NAMALWA (cell line): ENCODE measurements at places on chromosomes 2 and 18.

DNA sequence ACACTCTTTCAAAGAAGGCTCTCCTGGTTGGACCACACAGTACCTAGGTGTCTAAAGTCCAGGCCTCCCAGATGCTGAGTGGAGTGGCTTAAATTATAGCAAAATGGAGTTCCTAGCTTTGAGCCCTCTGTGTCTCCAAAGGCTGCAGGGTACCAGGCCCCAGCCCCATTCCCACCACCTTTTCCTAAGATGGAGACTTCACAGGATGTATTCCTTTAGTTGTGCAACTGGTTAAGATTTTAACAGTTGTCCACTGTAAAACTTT lies 4.9 kb downstream of the SMAD7 start:
- DNase-seq = no peak

DNA sequence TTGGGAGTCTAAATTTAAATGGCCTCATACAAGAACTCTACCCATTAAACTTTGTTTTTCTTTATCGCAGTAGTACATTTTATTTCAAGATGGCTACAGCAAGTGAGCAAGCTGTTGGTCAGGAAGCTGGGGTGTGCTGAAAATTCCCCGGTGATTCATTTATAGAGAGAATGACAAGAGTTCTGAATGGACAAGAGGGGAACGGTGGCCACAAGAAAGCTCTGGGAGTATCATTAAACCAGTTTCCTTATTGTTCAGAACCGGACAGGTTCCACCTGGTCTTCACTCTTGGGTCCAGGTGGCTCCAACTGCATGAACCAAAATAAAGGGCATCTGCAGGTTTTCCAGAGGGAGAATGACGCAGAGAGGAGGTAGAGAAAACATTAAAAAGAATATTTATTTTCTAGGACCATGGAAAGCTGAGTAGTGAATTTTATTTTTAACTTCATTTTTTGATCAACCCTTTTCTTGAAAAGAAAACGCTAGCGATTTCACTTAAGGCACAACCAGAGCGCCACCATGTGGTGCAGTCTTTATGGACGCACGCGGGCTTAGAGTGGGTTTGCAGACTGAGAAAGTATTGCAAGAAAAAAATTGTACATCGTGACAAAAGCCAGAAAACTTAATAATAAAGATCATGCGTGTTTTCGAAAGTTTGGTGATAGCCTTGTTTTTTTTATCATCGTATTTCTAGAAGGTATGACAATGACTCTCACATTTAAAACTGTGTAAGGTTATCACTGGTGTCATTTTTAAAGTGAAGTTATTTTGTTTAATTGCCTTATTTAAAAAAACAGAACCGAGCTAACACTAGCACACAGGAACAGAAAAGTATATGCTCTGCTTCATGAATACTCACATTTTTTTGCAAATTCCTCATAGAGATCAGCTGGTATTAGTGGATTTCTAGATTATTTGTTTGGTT lies 97.9 kb upstream of the NOL4 start:
- peak; percentile 74 for DNase-seq

- DNase-seq = no peak
Measured at GRCh38 chr2:194291104-194291503, 1365.9 kb upstream of the SLC39A10 start.

DNA sequence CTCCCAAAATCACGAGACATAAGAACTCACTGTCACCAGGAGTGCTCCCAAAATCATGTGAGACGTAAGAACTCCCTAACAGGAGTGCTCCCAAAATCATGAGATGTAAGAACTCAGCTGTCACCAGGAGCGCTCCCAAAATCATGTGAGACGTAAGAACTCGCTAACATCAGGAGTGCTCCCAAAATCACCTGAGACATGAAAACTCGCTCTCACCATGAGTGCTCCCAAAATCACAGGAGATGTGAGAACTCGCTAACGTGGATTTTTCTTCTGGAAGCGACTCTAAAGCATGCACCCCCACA lies 53.1 kb downstream of the CTDP1 start:
- no peak for DNase-seq

DNA sequence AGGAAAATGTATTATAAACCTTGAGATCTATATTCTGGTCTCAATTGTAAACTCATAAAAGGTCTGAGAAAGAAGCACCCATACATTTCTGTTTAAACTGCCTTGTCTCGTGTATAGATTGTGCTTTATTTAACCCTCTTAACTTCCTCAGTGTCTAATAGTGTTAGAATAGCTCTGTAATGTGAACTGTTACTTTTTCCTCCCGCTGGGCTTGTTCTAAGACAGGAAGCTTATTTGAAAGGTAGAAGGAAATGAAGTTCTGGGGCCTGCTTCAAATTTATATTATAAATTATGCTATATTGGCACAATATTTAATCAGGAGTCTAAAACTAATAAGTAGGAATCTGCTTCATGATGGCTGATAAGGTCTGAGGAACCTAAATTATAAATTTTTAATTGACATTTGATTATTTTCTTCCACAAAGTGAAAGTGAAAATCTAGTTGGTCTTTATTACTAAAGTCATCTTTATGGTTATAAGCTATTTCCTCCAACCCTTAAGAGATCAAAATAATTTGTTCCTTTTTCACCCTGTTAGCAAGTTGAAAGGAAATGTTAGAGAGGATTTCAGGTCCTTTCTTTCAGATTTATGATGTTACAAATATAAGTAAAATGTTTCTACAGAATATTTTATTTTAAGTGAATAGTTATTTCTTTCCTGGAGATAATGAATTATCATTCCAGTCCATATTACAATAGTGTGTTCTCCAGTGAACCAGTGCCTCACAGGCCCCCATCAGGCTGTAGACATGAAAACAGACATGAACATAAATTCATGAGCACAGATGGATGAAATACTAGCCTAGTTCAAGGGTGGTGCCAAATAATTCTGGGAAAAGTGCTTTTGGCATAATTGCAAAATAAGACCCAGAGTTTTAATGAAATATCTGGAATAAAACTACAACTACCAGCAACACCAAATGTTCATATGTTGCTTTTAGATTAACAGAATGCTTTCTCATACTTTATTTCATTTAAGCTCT lies 7.9 kb downstream of the MFSD6 start:
- peak; percentile 41 for DNase-seq

DNA sequence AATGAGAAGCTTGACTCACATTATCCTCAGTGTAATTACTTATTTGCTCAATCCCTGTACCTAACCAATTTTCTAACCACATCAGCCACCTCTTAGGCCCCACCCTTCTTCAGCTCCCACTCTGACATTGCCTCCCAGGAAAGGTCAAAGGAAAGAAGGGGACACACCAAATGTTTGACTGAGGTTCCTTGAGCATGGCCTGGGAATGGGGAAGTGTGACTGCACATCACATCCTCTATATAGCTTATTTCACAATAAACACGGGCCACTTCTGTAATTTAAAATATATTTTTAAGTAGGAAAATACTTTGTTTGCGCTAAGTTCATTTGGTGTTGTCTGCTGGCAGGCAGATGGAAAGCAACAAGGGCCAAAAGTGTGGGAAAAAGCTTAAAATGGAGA lies 3.0 kb upstream of the FIGLA start:
- no peak for DNase-seq

DNA sequence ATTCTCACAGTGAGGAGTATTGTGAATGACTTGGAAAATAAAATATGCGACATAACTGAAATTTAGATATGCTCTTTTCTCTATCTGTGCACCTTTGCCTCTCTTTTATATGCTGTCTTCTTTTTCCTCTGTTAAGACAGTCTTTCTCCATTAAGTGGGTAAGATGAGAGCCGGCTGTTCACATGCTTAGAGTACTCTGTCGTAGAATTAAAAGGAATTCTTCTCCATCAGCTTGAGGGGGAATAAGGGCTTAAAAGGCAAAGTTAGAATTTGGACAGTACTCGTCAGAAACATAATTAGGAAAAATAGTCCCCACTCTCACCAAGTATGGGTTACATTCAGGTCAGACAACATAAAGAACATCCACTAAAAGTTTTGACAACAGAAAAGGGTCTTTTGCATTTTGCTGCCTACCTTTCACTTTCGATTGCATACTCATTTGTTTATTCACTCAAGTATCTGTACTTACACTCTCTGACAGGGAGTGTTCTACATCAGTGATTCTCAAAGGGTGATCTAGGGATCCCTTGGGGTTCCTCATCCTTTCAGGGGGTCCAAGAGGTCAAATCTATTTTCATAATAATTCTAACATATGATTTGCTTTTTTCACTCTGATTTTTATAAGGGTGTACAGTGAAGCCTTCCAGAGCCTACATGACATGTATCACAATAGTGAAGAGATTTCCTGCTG lies 48.0 kb downstream of the ARHGAP15 start:
- DNase-seq = peak; percentile 77

DNA sequence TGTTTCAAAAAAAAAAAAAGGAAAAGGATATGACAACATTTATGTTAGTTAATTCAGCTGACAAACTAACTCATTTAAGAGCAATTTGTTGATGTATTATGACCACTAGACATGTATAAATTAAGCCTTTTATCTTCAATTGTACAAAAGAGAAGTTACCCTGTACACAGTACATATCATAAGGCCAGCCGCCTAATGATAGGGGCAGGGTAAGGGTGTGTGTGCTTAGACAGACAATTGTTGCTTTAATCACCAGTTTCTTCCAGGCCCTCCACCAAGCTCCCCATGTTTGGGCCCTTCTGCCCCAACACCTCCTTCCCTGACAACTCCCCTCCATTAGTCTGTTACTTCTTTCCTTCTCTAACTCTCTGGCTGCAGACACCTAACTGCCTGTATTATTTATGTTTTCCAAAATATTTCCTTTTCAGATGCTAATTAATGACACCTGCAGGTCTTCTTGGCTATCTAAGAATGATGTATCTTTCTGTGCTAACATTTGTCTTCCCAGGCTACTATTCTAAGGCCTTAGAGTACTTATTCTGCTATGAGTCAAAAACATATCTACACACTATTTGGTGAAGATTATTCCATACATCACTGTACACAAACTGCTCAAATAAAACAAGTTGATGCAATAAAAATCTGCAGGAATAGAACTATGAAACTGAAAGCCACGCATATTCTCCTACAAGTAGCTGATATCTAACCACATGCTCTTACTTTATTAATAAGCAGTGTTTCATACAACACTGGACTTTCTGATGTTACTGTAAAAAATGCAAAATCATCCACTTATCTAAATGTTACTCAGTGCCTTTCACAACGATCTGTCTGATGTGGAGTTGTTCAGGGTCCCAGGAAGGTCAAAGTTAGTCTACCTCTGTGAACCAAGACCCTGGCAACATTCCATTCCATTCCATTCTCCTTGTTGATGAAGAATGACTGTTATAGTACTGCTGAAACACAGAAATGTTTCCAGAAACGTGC lies 26.4 kb downstream of the TMEM131 start:
- DNase-seq = no peak

DNA sequence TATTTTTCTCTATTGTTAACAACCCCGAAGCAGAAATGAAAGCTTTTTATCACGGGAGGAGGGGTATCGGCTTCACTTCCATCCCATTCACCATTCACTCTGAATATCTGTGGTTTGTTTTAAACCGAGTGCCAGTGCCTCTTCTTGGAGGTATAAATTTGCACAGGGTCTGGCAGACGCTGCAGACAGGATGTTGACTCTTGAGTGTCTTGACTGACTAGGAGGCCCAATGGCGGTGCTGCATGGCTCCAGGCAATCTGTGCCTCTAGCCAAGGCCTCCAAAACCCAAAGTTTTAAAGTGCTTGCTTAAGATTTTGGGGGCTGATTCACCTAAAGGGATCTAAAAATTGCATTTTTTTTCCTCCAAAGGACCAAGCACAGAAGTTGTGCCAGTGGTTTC lies 183.8 kb downstream of the LTBP1 start:
- DNase-seq = no peak

DNA sequence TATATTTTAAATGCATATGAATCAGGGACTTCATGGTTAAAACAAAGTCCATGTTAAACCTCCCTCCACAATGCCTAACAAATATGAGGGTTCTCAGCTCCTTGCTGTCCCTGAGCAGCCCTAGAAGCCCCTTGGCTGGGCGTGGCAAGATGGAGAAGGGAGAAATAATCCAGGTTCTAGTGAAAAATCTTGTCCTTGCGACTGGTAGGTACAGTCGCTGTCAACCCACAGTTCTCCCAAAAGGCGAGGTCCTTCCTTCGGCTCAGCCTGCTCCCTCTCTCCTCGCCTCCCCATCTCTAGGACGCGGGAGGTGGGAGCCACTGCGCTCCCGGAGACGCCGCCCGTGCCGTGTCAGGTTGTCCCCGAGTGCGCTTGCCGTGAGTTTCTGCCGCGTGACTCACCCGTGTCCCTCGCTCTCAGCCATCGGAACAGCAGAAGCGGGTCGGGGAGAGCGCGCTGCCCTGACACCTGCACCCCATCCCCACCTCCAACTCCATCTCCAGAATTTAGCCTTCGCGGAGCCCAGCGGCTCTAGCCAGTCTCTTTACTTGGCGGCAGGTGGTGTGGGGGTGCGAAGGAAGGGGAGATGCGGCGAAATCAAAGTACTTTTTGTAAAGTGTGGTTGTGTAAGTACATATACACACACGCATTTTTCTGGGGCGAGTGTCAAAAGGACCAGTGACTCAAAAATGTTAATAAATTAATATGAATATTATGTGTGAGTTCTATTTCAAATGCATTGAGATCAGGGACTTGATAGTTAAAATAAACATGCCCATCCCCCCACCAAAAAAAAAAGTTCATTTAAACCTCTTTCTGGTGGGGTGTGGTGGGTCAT lies 65.1 kb upstream of the TMEM17 start:
- DNase-seq = no peak

DNA sequence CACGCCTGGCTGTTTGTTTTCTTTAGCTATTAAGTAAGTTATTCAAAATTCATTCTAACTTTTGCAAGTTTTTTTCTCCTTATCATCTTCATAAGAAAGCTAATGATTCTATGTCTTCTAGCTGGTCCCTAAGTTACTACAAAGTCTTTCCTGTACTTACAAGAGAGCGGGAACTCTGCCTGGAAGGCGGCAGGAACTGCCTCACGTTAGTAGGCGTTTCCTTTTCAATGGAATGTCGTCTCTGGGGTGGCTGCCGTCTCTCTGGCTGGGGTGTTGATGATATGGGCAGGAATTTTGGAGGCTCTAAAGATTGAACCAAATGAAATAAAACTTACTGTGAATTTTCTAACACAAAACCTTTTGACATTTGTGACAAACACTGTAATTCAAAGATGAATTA lies 55.5 kb downstream of the PRELID3A start:
- DNase-seq = no peak

DNA sequence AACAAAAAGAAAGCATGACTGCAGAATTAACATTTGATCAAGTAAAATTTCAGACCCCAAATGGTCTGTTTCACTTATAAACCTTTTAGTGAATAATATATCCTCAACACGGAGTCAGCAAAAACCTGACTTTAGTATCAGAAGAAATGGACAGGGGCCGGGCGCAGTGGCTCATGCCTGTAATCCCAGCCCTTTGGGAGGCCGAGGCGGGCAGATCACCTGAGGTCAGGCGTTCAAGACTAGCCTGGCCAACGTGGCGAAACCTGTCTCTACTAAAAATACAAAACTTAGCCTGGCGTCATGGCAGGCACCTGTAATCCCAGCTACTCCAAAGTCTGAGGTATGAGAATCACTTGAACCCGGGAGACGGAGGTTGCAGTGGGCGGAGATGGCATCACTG lies 3.0 kb downstream of the OR6B3 start:
- DNase-seq = no peak
